Left cardiac atrium (tissue), 4 donors: ENCODE measurements at places on chromosomes 13 and 19.

GRCh38 chr13:38713046-38713445 lies 26.2 kb downstream of the FREM2 start:
- no peak for DNase-seq

GRCh38 chr13:28031220-28031895 lies 42.9 kb upstream of the URAD start:
- DNase-seq: no peak

DNA sequence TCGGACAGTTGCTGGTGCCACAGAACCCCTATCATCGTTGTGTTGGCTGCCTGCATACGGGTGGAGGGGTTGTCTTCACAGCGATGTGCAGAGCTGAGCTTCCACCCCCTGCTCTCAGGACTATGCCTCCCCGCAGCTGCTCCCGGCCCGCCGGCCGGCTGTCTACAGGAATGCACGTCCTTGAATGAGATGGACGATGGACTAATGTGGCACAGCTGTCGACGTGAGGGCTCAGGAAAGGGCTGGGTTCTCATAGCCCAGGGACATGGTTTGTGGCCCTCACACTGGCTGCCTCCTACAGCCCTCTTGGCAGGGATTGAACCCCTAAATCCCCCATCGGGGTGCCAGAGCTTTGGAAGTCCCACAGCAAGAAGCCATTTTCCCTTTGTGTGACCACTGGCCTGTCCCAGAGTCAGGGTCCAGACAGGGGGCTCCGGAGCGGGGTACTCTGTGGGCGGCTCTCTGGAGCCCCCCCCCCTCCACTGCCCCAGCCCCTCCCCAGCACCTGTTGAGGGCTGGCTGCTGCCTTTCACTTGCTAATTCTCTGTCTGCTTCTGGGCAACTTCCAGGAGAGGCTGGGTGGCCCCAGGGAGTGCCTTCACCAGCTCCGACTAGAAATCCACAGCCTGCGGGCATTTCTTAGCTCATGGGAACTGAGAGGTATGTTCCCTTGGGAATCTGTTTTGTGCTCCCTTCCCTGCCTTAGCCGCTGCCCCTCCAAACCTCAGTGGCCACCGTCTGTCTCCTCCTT lies 40.2 kb downstream of the TSSK6 start:
- no peak for DNase-seq

DNA sequence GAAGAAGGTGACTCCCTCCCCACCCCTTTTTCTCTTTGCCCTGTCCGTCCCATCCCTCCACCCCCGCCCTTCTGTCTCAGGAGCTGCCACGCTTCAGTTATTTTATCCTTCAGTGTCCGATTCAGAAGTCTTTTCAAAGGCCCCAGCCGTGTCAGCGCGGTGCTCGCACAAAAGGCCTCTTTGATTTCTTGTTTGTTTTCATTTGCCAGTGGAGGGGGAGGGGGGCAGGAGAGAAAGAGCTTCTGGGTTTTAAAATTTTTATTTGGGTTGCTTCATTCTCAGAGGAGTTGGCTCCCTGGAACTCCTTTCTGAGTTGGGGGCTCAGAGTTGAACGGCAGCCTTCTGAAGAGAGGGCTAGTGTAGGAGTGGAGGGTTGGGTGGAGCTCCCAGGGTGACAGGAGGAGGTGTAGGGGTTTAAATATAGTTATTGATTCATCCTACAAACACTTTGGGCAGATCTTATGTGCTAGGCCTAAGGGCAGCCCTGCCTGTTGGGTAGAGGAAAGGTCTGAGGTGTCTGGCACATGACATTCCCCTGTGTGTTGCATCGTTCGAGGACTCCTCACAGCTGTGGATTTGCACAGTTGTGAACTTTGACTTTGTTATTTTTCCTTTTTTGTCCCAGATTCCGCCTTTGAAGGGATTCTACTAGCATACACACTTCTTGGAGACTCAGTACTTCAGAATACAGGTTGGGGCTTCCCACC lies 36.8 kb downstream of the NFIX start:
- DNase-seq: no peak

DNA sequence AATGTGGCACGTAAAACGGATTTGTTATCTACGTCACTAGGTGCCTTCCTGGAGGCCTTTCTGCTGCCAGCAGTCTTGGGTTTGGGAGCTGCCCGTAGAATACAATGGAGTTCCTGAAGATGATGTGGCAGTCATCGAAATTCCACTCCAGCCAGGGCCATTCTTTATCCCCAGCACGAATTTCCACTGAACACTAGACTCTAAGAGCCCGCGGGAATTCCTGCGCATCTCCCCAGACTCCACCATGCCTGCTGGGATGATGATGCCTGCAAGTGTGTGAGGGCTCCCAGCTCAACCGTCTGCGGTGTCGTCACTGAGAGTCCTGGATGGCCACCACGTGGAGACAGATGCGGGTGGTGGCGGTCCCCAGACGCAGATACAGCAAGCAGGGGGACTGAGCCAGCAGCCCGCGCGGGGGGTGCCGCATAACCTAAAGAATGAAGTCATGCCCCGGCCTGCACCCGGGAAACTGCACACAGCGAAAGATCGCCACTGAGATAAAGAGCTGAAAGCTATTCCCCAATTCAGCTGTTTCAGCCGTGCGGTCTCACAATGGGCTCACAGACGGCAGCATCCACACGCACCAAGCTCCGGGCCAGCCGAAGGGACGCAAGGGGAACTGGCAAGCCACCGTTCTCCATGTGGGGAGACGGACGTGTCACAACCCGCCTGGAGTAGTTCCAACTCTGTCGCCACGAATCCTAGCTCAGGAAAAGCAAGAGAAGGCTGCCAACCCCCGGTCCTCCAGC lies 41.1 kb downstream of the COL4A1 start:
- peak; percentile 84 for DNase-seq

DNA sequence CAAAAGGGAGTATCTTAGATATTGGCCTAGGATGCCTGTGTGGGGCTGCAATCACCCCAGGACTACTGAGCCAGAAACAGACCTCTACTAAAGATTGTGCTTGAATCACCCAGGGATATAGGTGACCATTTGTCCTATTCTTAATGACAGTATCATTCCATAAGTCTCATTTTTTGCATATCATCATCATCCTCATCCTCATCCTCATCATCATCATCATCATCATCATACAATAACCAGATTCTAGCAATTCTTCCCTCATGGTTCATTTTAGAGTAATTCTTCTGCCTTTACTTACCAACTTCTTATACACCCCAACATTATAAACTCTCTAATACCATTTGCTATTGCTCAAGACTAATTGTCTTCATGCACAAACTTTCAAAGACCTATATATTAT lies 226.6 kb downstream of the B3GLCT start:
- no peak for DNase-seq

GRCh38 chr13:31781064-31781463 lies 41.7 kb downstream of the RXFP2 start:
- DNase-seq: no peak

GRCh38 chr19:58521651-58522050 lies 2.0 kb upstream of the ZBTB45 start:
- no peak for DNase-seq

DNA sequence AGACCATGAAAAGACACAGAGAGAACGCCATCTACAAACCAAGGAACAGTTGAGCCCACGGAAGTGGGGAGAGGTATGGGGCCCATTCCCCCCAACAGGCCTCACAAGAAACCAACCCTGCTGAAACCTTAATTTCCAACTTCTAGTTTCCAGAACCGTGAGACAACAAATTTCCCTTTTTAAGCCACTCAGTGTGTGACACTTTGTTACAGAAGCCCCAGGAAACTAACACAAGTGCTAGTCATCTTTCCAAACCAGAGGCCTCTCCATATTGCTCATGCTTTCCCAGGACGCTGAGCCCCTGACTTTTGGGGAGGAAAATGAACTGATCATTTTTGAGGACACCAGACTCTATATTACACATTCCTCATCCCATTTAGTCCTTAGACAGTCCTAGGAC lies 186.8 kb downstream of the NUFIP1 start:
- DNase-seq: no peak

DNA sequence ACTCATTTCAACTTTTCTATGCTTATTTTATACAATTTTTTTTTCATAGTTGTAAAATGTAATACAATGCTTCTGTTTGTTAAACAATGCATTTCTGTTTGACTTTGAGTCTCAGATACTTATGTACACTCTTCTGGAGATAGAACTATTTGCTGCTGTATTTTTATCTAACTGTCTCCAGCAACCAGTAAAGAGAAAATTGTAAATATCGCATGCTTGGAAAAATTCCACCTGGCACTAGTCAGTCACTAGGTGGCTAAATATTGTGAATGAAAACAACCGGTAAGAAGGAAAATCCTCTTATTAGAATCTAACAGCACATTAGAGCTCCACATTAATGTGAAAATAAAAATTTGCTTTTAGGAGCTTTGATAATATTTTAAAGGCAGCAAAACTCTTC lies 876.5 kb downstream of the PCDH9 start:
- no peak for DNase-seq

DNA sequence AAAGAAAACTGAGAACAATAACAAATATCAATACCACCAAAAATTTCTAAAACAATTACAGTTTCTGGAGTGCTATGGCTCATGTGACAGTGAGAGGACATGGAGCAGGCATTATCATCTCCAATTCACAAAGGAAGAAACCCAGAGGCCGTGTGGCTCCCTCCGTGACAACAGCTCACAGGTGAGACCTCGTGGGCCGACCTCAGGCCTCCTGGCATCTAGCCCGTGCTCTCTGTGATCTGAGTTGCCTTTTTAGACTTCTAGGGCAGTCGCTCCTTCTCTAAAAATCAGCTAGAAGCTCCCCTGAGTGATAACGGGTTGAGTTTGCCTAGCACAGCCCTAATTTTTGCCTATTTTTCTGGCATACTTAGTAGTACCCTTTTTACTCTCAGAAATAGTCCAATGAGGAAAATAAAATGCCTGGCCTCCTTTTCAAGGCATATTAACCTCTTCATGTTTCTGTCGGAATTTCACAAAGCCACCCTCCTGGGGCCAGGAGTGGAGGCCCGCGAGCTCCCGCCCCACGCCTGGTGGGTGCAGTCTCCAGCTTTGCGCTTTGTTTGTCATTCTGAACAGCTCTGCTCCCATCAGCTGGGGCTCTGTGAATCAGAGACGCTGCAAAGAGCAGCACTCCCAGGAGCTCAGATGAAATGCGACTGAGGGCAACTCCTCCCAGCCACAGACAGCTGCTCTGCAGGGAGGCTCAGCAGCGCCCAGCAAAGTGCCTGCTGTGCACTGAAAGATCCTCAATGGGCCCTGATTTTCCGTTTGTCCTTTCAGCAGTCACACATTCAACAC lies 292.5 kb downstream of the UQCRFS1 start:
- no peak for DNase-seq
